Kidney epithelial cell (primary cell): ENCODE measurements at places on chromosomes 6 and 20.

DNA sequence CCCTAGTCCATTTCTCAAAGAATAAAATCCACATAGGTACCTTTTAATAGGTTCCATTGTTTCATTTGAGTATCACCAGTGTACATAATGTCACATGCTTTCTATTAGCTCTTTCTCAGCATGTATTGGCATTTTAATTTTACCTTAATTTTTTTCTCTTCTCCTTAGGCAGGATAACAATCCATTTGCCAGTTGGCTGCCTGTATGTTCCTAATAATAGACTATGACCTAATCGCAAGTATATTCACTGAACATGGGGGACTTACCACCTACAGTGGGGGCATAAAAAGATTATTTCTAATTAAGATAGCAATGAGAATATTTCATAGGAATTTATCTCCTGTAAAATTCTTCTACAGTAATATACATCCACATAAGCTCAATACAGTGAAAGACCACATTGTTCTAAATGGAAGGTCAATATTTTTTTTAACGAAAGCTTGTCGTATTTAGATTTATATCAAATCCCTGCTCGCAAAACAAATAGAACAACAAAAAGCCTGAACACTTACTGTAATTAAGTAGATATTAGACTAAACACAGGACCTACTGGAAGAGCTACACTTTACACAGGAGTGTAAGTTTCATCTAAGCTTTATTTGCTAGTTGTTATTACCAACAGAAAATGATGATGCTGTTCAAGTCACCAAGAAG, 76.4 kb downstream of the OGFRL1 start:
- DNase-seq, result no peak

DNA sequence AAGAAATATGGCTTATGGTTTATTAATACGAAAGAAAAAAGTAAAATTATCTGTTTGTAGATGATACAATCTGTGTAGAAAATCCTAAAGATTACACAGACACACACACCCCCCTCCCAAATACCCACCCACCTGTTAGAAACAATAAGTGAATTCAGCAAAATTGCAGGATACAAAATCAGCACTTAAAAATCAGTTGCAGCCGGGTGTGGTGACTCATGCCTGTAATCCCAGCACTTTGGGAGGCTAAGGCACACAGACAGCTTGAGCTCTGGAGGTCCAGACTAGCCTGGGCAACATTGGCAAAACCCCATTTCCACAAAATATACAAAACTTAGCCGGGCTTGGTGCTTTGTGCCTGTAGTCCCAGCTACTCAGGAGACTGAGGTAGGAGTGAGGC, 42.3 kb downstream of the NINL start:
- DNase-seq, result no peak

DNA sequence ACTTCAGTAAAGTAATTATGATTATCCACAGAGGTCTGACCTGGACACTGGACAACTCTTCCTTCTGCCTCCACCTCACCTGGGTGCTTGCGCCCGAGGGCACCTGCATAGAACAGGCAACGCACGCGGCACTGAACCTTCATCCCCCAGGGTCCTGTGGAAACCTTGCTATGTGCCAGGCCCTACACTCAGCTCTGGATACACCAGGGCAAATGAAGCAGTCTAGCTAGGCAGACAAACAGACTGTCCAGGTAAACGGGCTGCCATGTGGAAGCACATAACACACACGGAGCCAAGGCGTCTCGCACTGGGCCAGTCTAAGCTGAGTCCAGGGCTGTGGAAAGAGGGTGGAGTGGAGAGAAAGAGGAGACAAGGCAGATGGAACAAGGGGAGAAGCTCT, 109.3 kb upstream of the AFDN start:
- DNase-seq, result no peak

GRCh38 chr6:35080016-35080680, 61.0 kb downstream of the TCP11 start:
- no peak for DNase-seq

GRCh38 chr6:141388666-141389065, 744.1 kb upstream of the GJE1 start:
- DNase-seq, result no peak

GRCh38 chr20:33391722-33392415, 9.4 kb downstream of the CDK5RAP1 start:
- no peak for DNase-seq

GRCh38 chr20:33299111-33299603, 16.1 kb downstream of the BPIFB1 start:
- no peak for DNase-seq

- DNase-seq, result peak; percentile 19
These were observed 441.1 kb upstream of the JARID2 start for GRCh38 chr6:14804785-14805210.

GRCh38 chr6:3822747-3823445, 26.3 kb upstream of the FAM50B start:
- DNase-seq, result no peak

- DNase-seq, result no peak
These were observed 114.2 kb downstream of the SOX4 start for GRCh38 chr6:21707524-21708319.

GRCh38 chr20:10119336-10119735, 84.5 kb downstream of the ANKEF1 start:
- no peak for DNase-seq

- DNase-seq, result no peak
These were observed 41.4 kb upstream of the MLN start for GRCh38 chr6:33845031-33845745.

- no peak for DNase-seq
These were observed 205.2 kb downstream of the KIF16B start for GRCh38 chr20:16367948-16368560.

- peak; percentile 82 for DNase-seq
These were observed 61.2 kb downstream of the C6orf52 start for GRCh38 chr6:10633216-10633615.

DNA sequence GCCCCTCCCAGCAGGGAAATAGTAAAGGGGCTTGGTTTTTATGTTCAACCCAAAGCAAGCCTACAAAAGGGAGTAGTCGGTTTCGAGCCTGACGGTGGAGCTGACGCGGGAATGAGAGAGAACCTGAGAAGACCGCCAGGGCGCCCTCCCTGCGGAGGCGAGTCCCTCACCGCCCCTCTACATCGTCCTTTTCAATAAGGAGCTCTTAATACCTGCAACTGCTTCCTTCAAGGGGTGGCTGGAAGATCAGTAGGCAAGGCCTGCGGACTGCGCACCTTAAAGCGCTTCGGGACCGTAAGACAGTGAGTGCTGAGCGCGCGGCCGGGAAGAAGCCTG, 709 bp upstream of the ZNF76 start:
- no peak for DNase-seq

DNA sequence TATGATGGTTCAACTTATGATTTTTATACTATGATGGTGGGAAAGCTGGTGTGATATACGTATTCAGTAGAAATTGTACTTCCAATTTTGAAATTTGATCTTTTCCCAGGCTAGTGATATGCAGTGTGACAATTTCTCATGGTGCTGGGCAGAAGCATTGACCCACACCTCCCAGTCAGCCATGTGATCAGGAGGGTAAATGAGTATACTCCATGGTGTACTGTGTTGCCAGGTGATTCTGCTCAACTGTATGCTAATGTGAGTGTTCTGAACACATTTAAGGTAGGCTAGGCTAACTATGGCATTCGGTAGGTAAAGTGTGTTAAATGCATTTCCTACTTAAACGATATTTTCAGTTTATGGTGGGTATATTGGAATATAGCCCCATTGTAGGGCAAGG, 19.1 kb downstream of the PTPRA start:
- no peak for DNase-seq

DNA sequence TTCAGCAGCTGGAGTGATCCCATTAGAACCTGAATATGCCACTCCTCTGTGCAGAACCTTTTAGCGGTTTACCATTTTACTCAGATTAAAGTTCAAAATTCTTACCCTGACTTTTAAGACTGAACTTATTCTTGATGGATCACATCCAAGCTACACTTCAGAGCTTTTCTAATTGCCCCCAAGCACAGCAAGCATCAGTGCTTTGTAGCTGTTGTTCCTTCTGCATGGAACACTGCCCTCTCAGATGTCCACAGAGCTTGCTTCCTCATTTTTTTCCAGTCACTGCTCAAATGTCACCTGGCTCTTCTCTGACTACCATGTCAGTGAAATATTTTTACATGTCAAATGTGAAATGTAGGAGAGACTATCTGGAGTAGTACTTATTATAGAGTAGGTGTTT, 1.6 kb upstream of the SLC35B3 start:
- DNase-seq, result no peak

DNA sequence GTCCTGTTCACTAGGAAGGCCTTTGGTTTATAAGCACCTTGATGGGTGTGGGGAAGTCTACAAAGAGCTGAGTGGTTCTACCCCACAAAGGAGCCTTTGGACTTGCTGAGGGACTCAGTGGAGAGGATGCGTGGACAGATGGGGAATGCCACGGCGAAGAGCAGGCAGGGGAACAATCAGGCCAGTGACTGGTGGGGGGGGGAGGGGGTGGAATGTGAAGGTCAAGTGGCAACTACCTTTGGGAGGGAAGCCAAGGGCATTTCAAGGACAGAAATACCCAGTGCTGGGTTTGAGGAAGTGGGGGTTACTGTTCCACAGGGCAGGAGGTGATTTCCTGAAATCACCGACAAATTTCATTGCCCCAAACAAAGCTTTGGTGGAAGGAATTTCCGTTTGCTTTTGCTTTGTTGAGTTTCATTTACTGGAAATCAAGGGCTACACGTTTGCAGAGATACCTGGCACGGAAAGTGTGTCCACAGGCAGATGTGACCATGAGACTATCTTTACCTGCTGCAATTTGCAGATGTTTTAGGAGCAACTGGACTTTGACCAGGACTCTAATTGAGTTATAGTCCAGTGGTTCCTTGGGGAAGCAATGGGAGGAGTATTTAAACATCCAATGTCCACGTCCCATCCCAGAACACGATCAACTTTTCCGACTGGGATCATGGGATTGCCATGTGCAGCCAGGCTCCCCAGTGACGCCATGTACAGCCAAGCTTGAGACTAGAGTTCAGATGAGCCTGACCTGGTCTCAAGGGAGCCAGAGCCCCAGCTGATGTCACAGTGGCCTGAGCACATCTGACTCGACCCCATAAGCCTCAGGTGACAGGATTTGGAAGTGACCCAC, 8.0 kb downstream of the CST3 start:
- DNase-seq, result no peak

DNA sequence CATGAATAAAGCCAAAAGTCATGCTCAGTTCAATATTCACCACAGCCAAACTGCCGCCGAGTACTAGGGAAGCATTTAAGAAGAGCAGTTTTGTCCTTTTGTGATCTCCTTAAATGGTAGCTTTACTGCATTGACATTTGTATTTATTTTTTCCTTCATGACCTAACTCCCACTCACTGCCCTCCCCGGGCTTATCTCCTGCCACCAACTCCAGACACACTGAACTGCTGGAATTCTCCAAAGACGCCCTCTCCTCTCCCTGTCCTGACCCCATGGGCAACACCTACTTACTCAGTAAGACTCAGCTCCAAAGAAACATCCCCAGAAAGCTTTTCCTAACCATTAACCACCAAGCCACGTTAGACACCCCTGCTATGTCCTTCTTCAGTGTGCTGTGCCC, 48.5 kb upstream of the CNKSR3 start:
- DNase-seq, result no peak

DNA sequence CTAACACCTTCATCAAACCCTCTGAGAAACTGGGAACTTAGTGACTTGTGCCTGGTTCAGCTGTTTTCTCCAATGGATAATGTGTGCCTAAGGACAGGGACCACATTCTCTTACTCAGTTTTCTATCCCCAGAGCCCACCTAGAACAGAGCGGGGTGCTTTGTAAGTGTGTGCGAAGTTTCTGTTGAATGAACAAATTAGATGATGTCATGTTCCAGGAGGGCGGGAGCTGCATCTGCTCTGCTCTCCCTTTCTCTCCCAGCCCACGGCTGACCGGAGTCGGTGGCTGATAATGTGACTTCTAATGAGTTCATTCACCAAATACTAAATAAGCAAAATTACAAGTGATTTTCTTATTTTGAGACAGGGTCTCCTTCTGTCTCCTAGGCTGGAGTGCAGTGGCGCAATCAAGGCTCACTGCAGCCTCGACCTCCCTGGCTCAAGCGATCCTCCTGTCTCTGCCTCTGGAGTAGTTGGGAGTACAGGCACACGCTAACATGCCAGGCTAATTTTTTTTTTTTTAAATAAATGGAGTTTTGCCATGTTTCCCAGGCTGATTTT, 60.7 kb upstream of the FNDC1 start:
- DNase-seq, result no peak

DNA sequence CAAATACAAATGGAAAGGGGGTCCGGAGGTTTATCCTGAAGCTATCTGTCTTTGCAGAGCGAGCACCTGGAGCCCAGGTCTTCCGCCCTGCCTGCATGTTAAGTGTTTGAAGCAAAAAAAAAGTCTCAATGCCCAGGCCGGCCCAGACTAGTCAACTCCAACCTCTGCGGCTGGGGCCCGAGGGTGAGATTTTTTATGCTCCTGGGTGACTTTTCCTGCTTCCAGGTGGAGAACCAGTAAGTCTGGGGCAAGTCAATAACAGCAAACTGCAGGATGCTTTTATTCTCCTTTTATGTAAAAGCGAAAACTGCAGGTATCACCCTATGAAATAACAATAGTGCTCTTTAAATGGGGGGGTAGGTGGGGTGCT, 2.0 kb upstream of the ZBP1 start:
- DNase-seq, result no peak

DNA sequence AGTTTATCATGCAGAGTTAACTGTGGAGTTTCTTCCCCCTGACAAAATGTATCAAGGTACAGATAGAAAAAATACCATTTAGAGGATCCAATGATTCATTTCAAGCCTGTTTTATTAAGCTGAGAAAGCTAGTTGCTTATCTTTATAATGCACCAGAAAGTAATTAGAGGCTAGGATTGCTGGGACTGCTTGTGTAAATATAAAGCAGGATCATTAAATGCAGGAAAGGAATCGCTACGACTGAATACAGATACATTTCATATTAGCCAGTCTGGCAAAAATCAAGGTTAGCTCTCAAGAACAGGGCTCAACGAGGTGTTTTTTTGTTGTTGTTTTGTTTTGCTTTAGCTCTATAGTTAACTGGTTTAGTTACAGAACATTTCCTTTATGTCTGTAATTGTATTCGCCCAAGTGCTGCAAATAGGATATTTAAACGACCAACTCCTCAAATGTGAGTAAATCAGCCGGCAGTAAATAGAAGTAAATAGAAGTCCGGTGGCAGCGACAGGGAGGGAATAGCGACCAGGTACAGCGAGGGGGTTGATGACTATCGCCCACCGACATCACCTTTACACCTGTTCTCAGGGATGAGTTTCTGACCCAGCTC, 748 bp downstream of the UBE2J1 start:
- no peak for DNase-seq
